ENCODE measurements at places on chromosomes 3 and 15. TPM values are rescaled to one million over a fixed set of nuclear protein-coding genes. Genes with fewer than 3 reads are reported as not detected.

DNA sequence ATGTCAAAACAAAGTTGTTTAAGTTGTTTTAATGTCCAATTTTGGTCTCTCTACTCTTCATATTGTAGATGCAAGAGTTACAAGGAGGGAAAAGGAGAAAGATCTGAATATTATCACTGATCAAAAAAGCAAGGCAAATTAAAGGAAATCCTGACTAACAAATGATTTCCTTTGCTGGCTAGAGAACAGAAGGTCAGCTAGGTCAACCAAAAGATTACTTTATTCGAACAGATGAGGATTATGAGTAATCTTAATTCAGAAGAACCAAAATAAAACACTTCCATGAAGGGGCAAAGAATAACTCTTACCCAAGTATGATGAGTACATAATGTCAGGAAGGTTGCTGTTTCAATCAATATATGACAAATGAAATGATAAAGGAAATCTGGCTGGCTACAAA lies 33.8 kb downstream of the CPNE4 start:
- no peak for DNase-seq

GRCh38 chr3:156725682-156726081 lies 51.3 kb downstream of the TIPARP start:
- no peak for DNase-seq

The MYL3 gene
- polyA plus RNA-seq: 22.5 TPM

The TM4SF4 gene
- 4.2 TPM for polyA plus RNA-seq

The FBXW12 gene
- polyA plus RNA-seq: 0.77 TPM

The CYP8B1 gene
- 0.95 TPM for polyA plus RNA-seq

DNA sequence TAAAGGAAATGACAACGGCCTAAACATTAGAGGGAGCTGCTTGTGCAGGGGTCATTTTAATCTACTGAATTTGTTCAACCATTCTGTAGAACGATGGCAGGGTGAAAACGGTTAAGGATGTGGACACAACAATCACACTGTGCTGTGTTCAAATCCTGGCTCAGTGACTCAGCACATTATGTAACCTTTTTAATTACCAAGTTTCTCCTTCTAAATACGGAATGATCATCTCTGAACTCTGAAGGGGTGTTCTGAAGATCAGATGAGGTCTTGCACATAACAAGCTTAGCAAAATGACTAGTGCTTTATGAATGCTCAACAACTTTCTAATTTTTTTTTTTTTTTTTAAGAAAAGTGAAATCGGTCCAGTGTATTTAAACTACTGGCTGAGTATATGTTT lies 592.8 kb downstream of the FOXP1 start:
- DNase-seq: no peak

The RTP4 gene
- polyA plus RNA-seq: 0.65 TPM

The CELF6 gene
- 3.9 TPM for polyA plus RNA-seq

DNA sequence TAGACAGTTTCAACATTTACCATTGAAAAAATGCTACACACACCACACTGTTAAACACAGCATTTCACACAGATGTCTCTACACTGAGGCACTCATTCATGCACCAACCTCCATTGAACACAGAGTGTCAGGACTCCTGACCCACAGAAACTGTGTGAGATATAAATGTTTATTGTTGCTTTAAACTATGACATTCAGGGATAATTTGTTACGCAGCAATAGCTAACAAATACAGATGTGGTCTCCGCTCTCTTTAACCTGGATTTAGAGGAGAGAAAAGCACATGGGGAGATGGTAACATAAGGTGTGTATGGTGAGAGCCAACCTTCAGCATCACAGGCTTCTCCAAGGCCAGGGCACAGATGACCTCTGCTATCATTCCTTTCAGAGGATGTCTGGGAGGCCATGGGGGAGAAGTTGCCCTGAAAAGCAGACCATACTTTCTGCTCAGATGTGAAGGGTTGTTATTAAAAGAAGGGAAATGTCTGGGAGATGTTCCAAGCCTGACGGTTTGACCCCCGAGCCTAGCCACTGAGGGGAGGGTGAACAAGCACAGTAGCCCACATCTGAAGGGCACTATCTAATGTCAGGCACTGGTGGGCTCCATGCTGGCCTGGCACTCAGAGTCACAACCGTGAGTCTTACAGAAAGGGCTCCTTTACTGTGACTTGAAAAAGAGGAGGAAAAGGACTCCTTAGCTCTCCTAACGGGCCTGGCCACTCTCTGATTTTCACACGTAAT lies 284.5 kb upstream of the TLE3 start:
- DNase-seq: no peak

DNA sequence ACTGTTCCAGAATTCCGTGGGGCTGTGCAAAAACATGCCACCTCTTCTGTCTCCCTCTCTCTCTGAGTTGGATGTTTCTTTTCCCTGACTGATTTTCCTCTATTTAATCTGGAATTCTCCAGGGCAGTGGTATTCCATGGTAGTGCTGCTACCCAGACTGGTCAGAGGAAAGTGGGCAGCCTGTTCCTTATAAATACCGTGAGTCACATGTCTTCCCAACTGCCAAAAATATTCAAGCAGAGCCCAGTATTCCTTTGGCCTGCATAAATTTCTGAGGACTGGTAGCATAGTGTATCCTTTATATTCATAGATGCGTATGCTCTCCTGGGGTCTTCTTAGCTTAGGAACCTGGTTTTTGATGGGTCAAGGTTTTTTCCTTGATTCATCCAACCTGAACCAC lies 40.9 kb downstream of the CEMIP start:
- DNase-seq: no peak

DNA sequence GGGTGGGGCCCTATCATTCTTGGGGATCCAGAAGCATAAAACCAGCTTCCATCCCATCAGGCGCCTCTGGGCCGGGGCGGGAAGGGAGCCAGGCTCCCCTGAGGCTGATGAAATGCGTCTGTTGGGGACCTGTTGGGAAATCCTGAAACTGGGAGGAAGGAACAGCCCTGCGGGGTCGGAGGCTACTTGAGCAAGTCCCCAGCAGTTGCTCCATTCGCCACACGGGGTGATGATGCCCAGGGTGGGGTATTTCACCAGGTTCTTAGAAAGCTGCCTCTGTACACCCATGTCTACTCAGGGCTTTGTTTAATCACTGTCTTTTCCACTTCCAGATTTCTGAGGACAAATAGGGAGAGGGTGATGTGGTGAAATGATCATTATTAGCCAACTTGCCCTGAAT lies 25.4 kb upstream of the TSEN2 start:
- DNase-seq: no peak

The DTX3L gene
- 14.2 TPM for polyA plus RNA-seq

The GYG1 gene
- 30.7 TPM for polyA plus RNA-seq

DNA sequence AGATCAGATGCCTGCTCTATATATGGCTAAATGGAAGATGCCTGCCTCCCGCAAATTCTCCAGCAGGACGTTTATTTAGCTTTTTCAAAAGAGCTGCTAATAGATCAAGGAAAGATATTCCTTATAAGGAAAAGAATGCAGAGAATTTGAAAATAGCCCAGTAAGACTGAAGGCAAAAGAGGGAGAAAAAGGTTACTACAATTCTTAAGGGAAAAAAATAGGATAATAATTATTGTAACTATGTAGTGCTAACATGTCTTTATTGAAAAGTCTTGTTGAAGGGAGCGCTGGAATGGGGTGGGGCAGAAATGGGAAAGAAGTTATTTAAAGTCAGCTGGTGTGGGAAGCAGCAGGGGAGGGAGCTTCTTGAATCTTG lies 2.9 kb downstream of the TPM1 start:
- no peak for DNase-seq

The CD200 gene
- 34.8 TPM for polyA plus RNA-seq

DNA sequence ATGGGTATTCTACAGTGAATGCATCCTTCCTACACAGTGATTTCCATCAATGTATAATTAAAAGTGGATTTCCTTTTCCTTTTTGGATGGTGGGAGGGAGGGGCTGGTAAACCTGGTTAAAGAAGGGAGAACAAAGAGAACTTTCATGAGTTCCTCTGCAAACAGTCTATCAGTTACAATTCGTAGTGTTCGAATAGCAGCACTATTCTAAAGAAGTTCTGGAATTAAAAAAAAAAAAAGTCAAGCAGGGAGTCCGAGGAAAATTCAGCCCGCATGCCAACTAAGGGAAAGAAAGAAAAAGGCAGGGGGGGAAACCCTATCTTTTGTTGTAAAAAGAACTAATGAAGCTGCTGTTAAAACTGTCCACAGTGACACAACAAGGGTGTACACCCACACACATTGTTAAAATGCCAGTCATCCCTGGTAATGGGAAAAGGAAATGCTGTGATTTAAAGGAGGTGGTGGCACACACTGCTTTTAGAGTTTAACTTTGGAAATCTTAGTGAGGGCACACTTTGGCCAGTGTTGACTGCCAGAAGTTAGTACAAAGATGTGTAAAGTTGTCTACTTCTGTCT lies 521.2 kb downstream of the ZIC1 start:
- peak; percentile 33 for DNase-seq

DNA sequence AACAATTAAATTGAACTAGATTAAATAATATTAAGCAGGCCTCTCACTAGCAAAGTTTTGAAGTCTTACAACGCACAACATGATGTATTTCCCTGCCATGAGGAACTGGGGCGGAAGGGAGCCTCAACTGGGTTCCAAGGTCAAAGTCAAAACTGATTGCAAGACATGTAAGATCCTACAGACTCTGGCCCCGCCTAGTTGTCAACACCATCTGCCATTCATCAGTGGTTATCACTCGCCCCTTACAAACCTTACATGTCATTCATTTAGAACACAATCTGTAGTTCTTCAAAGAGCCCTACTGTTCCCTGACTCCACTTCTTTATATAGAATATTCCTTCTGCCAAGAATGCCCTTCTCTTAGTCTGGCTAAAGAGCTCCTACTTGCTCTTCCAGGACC lies 10.0 kb downstream of the ATP13A3 start:
- no peak for DNase-seq

The UQCRC1 gene
- polyA plus RNA-seq: 268 TPM

- no peak for DNase-seq
Observed at GRCh38 chr3:45765266-45765851, 31.0 kb downstream of the SLC6A20 start.

DNA sequence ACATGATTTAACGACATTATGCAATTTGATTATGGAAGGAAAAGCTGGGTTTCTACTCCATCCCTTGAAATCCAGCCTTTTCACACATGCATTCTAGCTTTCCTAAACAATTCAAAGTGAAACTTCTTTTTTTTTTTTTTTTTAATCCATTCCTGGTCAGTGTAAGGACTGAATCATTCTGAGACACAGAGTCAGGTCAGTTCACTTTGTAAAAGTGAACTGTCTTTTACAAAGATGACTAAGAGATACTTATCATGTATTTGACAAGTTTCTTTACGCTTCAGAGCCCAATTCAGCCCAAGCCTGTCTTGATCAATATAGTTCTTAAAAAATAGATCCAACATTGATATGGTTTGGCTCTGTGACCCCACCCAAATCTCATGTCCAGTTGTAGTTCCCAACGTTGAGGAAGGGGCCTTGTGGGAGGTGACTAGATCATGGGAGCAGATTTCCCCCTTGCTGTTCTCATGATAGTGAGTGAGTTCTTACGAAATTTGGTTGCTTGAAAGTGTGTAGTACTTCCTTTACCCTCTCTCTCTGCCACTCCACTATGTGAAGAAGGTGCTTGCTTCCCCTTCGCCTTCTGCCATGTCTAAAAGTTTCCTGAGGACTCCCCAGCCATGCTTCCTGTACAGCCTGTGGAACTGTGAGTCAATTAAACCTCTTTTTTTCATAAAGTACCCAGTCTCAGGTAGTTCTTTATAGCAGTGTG lies 345.6 kb upstream of the THBS1 start:
- DNase-seq: no peak

The MINAR1 gene
- polyA plus RNA-seq: 1.4 TPM

DNA sequence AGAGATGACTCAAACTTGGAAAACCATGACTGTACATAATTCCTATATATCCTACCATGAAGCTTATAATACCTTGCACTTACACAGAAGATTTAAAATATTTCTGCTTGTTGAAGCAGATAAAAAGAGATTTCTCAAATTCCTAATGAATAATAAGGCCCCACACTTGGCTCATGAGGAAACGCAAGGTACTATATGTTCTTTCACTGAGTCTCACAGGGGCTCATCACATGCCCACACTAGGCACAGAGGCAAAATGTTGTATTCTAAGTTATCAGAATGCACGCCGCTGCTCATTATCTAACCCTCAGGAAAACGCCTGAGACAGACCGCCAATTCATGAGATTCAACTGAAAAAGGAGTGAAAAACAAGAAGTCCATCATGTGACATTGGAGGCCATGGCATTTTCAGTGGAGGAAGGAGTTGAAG lies 5.6 kb downstream of the MYO1E start:
- DNase-seq: no peak

GRCh38 chr15:41897363-41897799 lies 3.5 kb upstream of the SPTBN5 start:
- DNase-seq: peak; percentile 49

- no peak for DNase-seq
Observed at GRCh38 chr3:100775669-100776068, 66.4 kb downstream of the TFG start.

DNA sequence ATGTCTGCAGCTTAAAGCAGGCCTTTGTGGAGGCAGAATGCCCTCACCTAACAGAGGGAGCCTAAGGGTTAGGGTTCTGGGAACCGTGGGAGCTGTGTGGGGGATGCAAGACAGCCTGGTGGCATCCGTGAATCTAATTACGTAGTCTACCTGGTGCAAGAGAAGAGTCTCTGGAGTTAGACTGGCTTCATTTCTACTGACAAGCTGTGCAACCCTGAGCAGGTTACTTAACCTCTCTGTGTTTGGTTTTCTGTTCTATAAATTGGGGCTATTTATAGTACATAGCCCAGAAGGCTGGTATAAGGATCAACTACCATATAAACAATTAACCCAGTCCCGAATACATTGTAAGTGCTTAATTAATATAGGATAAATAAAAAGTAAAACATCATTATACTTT lies 8.3 kb downstream of the TNFAIP8L3 start:
- DNase-seq: no peak
